ENCODE measurements at places on chromosomes 2 and 18.
A peak's percentile ranks its signal among the peaks of the same experiment; 100 is the strongest.

DNA sequence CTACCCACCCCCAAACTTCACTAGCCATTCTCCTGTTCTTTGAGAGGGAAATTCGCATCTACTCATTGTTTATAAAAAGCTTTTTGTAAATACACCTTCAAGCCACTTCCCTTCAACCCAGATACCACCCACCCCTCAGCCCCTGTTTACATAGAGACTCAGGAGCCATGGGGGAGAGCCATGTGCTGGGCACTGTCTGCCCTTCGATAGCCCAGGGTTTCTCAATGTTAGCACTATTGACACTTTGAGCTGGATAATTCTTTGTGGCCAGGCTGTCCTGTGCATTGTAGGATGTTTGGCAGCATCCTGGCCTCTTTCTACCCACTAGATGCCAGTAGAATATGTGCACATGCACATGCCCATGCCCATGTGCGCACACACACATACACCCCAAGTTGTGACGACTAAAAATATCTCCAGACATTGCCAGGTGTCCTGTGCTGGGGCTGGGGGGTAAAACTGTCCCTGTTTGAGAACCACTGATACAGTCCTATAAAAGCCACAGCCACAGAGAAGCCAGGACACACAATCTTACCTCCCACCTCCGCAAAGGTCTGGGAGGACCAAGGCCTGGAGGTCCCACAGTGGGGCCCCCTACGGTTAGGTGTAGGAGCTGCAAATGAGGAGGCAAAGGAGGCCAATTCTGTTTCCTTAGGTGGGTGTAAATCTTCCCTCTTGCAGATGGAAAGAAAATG, 44.5 kb upstream of the ASPRV1 start:
- no peak for DNase-seq

GRCh38 chr2:237501892-237502513, 15.0 kb downstream of the MLPH start:
- DNase-seq: no peak

DNA sequence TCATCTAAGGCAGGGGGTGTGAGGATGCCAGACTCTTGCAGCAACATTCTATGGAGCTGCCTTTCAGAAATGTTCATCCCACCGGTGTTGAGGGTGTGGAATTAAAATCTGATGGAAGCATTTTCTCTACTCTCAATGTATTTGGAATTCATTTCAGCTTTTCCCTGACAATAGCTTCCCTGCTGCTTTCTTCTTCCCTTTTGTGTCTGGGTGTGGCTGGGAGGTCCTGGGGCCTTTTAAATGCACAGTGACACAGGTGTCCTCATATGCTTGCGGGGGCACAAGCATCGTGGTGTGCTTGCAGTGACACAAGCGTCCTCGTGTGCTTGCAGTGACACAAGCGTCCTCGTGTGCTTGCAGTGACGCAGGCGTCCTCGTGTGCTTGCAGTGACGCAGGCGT, 43.4 kb upstream of the ASB18 start:
- no peak for DNase-seq

- DNase-seq: no peak
Measured at GRCh38 chr2:173876833-173877413, 88.2 kb downstream of the SP3 start.

GRCh38 chr2:234981197-234982095, 29.6 kb downstream of the SH3BP4 start:
- no peak for DNase-seq

- DNase-seq: no peak
Measured at GRCh38 chr2:86219896-86220295, 20.6 kb downstream of the MRPL35 start.

GRCh38 chr2:99980176-99980575, 162.2 kb downstream of the AFF3 start:
- DNase-seq: no peak

DNA sequence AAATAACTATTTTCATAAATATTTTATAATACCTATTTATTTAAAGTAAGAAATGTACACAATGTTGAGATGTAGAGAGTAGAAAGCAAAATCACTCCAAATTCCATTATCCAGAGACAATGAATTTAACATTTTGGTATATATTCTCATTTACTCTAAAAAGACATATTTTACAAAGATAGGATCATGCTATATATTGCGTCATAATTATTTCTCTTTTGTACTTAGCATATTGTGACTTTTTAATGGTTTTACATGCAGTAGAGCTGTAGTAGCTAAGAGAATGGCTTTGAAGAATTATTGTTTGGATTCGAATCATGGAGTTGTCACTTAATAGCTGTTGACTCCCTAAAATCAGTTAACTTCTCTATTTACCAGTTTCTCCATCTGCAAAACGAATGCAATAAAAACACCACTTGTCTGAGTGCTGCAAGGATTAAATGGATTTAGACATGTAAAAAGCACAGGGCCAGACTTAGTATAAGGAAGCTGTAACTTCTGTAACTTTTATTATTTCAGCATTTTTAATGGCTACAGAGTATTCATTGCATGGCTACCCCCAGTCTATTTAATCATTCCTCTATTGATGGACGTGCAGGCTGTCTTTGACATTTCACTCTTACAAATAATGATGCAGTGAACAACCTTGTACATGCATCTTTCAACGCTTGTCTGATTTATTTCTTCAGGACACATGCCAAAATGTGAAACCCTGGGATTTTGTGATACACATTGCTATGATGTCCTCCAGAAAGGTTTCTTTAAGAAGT, 33.2 kb downstream of the KCNS3 start:
- DNase-seq: no peak

- DNase-seq: no peak
Measured at GRCh38 chr2:212156088-212156487, 382.5 kb downstream of the ERBB4 start.

DNA sequence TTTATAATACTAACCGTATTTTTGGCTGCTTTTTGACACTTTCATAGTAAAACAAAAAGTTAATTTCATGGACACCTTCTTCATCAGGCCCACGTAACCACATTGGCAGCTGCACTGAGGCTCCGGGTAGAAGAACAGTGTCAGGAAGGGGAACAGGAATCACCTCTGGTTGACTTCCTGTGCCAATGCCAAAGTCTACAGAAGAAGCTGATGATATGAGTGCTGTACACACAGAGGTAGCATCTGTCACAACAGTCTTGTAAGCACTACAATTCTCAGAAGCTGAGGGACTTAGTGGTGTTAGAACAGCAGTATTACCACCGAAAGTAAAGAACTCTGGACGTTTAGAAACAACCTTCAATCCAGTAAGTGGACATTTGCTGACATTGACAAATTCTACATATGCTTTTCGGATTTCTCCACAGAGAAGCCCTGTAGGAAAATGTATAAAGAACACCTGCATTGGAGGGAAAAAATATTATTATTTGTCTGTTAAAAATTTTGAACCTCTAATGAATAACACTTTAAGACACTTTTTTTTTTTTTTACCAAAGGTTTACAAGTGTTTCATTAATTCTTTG, 85.3 kb downstream of the TRAPPC8 start:
- DNase-seq: no peak

DNA sequence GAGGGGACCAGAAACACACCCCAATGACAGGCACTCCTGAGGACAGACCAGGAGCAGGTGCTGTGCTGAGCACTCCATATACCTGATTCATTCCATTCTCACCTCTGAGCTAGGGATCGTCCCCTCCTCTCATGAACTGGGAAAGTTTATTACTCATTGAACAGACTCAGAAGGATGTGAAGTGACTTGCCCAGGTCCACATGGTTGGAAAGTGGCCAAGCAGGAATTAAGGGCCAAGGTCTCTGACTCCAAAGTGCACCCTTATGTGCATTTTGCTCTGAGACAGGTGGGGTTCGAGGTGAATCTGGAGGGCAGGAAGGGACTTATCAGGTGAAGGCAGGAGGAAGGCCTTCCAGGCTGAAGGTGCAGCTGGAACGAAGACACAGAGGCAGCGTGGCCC, 25.1 kb upstream of the PLB1 start:
- no peak for DNase-seq

- DNase-seq: no peak
Measured at GRCh38 chr2:186554850-186555671, 34.8 kb upstream of the ITGAV start.

DNA sequence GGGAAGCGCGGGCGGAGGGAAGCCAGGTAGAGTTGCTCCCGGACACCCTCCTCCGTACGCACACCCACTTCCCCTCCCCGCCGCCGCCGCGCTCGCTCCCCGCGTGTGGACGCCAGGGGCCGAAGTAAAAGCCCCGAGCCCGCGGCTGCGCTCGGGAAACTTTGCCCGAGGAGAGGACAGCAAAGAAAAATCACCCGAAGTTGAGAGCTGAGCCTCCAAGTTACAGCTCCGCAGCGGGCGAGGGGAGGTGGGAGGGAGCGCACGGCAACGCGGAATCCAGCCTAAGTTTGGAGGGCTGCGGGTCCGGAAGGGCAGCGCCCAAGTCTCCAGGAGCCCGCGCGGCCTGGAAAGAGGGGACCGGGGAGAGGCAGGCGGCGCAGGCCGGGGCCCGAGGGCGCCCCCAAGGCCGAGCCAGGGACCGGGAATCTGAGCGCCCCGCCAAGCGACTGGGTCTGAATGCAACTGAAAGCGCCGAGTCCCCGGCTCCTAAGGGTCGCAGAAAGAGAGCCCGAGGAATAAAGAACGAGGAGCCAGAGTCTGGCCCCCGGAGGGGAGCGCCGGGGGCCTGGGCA, 706 bp upstream of the BCL11A start:
- peak; percentile 47 for DNase-seq

DNA sequence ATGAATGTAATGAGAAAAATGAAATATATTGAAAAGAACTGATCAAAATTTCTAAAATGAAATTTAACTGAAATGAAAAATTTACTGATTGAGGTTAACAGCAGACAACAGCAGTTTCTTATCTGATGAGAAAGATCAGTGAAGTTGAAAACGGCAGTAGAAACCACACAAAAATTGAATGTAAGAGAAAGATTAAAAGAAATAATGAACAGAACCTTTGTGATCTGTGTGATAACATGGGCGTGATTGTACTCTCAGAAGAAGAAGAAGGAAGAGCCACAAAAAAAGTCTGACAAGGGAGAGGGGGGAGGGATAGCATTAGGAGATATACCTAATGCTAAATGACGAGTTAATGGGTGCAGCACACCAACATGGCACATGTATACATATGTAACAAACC, 45.2 kb downstream of the FAM117B start:
- DNase-seq: no peak

DNA sequence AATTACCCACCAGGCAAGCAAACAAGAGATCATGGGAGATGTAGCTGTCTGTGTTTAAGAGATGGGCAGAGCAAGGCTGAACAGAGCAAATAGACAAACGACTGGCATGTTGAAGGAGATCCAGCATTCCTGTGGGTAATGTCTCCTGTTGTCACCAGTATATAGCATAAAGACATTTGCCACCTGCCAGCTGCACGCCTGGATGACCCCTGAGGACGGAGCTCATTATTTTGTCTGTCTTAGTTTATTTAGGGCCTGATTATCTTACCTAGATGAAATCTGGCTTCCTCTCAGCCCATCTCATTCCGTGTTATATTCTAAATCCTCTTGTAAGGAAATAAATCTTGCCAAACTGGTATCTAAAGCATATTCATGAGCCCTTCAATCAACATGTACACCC, 510.3 kb upstream of the LINC00305 start:
- DNase-seq: no peak

- DNase-seq: no peak
Measured at GRCh38 chr2:121038891-121039616, 245.9 kb downstream of the TFCP2L1 start.

DNA sequence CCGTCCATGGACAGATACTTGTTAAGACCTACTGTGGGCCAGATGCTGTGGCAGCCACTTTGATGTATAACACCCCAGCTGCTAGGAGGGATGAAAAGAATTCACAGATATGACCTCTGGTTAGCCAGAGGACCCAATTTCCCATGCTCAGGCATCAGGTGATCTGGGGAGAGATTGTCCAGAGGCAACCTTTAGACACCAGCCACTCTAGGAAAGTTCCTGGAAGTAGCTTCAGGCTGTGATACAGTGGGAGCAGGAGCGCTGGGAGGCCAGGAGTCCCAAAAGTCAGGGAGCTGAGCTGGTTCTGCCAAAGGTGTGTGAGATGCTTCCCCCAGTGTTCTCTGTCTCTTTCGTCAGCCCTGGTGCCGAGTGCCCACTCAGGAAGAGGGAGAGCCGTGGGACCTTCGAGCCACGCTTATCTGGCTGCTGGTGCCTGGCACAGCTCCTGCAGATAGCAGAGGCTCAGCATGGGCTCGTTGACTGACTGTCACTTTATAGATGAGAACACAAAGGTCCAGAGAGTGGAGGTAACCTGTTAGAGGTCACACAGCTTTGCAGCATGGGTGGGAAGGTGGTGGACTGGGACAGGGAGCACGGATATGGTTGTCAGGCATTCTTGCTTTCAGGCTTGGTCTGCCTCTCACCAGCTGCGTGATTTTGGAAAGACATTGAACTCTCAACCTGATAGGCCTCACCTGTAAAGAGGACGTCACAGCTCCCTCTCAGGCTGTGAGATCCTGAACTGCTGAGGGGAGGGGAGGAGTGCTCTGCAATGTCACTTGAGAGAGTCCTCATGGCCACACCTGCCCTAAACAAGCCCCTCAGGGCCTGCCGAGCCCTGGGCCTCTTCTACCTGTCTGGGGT, 7.8 kb upstream of the RALB start:
- no peak for DNase-seq

DNA sequence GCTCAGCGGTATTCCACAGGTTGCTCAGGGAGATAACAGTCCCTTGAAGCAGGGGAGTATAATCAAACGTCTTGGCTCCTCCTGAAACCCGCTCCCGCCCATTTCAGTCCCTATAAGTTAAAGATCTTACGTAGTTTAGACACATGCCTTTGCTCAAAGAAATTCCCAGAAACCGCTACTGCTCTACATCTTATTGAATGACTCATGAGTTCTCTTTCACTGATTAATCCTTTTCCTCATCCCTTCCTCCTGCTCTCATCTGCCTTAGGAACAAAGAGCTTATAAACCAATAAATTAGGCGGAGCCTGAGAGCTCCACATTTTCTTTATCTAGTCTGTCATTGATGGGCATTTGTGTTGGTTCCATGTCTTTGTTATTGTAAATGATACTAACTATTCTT, 4.2 kb upstream of the SERPINB4 start:
- DNase-seq: no peak

DNA sequence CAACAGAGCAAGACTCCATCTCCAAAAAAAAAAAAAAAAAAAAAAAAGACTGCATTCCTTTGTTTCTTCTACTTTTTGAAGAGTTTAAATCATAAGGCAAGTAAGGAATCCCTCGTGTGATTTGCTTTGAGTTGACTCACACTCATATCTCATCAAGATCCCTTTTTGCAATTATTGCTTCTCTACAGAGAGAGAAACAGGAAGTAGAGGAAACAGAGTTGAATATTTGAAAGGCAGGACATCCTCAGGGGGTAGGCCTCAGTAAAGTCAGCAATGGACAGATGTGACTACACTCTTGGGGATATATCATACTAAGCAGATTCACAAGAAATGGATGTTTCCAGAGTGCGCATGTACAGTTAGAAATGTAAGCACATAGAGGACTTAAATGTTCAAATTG, 11.2 kb upstream of the EFR3B start:
- DNase-seq: no peak

GRCh38 chr2:236565879-236566402, 3.7 kb upstream of the ACKR3 start:
- DNase-seq: no peak
